Activated CD4-positive, alpha-beta T cell treated with anti-CD3 and anti-CD28 coated beads for 4 hours (primary cell): ENCODE measurements at places on chromosomes 11 and 22.

DNA sequence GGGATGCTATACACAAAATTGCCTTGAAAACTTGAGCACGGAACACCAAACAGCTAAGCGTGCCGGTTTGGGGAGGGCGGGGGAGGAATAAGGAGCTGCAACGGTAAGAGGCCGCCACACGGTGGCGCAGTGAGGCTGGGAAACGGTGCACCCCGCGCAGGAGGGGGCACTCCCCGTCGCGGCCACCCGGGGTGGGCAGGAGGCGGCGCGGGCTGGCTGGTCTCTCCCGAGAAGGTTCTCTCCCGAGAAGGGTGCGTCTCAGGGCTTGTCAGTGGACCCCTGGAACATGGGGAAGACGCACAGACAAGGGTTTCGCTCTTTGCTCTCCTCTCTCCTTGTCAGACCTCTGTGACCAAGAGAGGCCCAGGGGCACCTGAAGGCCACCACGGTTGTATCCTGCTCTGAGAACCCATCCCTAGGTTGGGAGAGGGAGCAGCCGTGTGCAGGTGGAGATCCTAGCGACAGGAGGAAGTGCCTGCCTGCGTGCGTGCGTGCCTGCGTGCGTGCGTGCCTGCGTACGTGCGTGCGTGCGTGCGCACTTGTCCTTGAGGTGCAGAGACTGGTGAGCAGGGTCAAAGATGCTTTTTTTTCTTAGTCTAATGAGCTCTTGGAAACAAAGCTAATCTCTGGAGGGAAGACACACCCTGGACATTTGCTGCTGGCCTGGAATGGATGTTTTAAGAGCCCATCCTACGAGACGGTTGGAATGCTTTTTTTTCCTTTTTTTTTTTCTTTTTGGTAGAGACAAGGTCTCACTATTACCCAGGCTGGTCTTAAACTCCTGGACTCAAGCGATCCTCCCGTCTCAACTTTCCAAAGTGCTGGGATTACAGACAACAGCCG, 18.1 kb upstream of the JAM3 start:
- DNase-seq = peak; percentile 70

DNA sequence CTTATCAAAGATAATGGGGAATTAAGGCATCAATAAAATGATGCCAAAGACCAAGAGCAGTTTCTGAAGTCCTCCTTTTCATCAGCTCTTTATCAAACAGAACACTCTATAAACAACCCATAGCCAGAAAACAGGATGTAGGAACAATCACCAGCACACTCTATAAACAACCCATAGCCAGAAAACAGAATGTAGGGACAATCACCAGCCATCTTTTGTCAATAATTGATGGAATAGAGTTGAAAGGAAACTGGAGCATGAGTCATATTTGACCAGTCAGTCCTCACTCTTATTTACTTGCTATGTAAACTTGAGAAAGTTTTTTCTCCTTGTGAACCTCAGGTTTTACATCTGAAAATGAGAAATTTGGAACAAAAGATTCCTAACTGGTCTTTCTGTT, 10.0 kb downstream of the MS4A2 start:
- DNase-seq = no peak

GRCh38 chr11:64624883-64625481, 34.0 kb downstream of the SLC22A12 start:
- no peak for DNase-seq

DNA sequence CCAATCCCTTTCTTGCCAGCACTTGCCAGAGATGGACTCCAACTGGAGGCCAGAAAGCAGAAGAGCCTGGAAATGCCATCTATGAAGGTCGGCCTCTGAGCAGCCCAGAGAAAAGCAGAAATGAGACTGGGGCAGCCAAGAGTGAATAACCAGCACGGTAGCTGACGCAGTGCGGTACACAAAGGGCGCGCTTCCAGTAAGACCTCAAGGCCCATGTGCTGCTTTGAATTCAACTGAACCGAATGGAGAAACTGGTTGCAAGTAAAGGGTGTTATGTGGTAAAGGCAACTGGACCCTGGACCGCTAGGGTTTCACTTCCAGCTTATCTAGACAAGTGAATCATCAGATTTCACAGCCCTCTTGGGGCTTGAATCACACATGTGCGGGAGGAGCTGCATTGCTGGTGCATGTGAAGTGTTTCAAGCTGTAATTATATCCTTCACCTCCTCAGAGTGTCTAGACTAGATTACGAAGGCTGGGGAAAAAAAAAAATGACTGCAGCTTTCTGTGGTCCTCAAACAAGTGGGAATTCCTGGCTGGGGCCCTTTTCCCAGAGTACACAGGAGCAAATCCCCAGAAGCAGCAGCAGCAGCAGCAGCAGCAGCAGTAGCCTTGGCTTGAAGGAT, 128.9 kb downstream of the CCDC34 start:
- no peak for DNase-seq

DNA sequence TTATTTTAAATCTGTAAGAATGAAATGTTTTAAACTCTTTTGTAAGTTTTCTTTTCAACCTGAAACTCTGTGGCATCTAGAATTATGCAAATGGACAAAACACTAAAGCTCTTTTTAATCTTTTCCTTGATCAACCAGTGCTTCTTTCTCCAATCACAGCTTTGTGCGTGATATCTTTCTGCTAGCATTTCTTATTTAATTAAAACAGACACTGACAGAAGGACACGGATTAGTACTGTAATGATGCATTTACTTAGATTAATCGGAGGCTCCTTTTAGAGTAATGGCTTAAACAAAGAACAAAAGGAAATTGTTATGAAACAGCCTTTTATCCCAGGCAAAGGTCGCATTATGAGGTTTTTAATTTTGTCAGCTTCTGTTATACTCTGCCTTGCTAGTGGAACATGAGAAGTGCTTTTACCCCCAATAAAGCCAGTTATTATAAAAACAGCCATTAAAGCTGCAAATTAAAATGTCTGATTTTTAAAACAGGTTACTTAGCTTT, 48.5 kb upstream of the SOX6 start:
- no peak for DNase-seq

DNA sequence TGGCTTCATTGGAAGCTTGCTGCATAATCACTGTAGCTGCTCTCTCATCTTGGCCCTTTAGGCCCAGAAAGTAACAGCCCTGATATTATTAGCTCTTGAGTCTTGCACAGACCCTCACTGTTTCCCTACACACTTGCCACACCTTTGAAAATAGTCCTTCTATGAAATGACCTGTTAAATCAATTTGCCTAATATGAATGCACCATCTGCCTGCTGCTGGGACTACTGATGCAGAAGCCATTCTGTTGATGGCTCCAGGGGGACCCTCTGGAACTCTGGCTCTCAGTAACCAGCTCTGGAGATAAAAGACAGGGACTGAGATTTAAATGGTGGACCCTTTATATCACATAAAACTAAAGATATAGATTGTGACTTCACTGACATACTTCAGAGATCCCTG, 14.7 kb upstream of the AMPD3 start:
- DNase-seq = no peak

- no peak for DNase-seq
These were observed 101.6 kb downstream of the CSNK2A3 start for GRCh38 chr11:11251394-11251970.

DNA sequence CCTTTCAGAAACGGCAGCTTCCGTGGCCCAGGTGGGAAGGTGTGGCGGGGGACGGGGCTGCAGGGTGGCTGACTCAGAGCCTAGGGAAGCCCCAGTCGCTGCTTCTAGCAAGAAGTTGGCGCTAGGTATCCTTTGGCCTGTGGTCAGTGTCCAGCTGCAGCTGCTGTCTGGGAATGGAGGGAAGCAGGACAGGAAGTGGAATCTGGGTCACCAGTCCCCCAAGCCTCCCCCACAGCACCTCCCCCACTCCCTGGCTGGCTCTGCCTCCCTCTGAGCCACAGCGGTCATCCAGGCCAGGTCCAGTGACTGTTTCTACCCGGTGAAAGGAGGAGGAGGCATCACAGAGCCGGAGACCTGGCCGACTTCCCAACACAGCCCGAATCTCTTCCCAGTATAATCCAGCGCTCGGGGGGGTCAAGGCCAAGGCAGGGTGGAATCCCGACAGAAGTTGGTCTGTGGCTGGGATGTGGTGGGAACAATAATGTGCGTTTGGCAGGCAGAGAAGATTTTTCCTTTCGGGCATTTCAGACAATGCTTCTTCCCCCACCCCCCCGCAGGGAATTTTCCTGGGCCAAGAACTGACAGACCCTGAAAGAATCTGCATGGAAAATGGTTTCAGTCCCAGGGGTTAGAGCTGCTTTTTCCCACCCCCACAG, 45.1 kb downstream of the C11orf96 start:
- DNase-seq = no peak

GRCh38 chr22:46111645-46112306, 38.5 kb upstream of the PPARA start:
- DNase-seq = no peak
